Lower leg skin (tissue), 4 donors: ENCODE measurements at places on chromosomes 12 and 14. TPM values are rescaled to one million over a fixed set of nuclear protein-coding genes. Genes with fewer than 3 reads are reported as not detected.

GRCh38 chr12:124759841-124760503 is 103.7 kb downstream of the SCARB1 start:
- no peak for DNase-seq

GRCh38 chr12:46461907-46462640 is 89.5 kb upstream of the SLC38A2 start:
- DNase-seq, result no peak

DNA sequence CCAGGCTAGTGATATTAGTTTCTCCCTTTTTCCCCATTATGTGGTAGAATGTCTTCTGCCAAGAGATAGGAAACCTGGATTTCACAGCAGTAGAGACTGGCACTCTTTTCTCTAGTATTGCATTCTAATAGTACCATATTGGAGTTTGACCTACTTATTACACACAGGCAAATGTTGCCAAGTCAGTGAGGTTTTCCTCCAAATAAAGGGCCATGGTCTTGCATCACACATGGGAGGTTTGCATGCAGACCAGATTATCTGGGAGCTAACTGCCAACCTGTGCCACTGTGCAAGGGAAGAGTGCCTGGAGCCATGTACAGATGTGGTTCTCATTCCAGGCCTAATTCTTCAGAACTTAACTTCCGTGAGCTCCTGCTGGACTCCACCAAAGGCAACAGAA is 113.3 kb downstream of the ANO6 start:
- DNase-seq, result no peak

DNA sequence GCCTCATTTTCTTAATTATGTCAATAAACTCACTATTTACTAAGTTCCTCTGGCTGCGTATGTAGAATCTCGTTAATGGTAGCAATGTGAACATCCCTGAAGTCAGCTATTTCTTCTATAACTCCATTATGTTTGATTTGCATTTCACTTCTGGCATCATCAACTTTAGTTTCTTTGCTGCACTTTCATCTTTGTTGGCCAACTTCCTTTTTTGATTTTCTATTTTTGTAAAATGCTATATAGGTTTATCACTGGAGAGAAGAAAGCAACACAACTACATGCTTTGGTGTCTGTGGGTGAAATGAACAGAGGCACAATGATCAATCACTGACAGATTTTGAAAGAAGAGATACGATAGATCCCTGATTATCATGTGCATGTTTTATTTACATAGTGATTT is 58.5 kb upstream of the ATF7IP start:
- no peak for DNase-seq

- DNase-seq, result no peak
These were observed 5.7 kb downstream of the HOXC8 start for GRCh38 chr12:54014377-54015017.

GRCh38 chr14:61444215-61444768 is 122.9 kb downstream of the PRKCH start:
- DNase-seq, result no peak

GRCh38 chr14:61212546-61212945 is 68.6 kb downstream of the TMEM30B start:
- no peak for DNase-seq

KRT2 gene
- total RNA-seq, result 1,802 TPM

- DNase-seq, result no peak
These were observed 48.9 kb downstream of the STON2 start for GRCh38 chr14:81351205-81351604.

- DNase-seq, result no peak
These were observed 273.8 kb downstream of the TTC8 start for GRCh38 chr14:89098254-89098653.

DNA sequence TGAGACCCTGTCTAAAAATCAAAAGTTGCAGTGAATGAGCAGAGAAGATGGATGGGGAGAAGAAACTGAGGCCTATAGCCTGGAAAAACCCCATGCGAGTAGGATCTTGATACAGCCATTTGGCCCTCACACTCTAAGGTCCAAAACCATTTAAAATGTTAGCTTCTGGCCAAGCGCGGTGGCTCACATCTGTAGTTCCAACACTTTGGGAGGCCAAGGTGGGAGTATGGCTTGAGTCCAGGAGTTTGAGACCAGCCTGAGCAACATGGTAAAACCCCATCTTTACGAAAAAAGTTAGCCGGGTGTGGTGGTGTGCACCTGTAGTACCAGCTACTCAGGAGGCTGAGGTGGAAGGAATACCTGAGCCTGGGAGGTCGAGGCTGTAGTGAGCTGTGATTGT is 19.8 kb downstream of the VRTN start:
- DNase-seq, result no peak

SOX5 gene
- 31.2 TPM for total RNA-seq

GRCh38 chr12:71731439-71732356 is 23.0 kb upstream of the RAB21 start:
- no peak for DNase-seq

- DNase-seq, result no peak
These were observed 67.2 kb downstream of the NOS1 start for GRCh38 chr12:117294189-117294603.

GRCh38 chr12:114238808-114239207 is 167.1 kb downstream of the TBX5 start:
- peak; percentile 60 for DNase-seq

- no peak for DNase-seq
These were observed 17.4 kb downstream of the TAMALIN start for GRCh38 chr12:52023976-52024688.

AGAP2 gene
- 1.6 TPM for total RNA-seq

GRCh38 chr12:80364056-80364455 is 80.0 kb upstream of the PTPRQ start:
- no peak for DNase-seq

DNA sequence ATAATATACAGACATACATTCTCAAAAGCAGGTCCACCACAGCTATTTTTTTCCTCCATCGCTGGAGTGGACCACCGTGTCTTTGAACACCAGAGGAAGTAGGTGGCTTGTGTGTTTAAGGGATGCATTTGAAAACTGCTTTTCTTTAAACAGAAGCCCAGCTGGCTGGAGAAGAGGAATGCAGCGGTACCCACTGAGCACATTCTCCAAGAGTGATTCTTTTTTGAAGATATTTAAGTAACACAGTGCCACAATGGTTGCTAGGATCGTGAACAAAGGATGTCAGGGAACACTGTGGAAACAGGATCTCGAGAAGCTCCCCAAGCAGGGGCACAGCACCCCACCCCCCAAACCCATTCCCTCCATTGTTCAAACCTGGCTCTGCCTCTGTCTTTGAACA is 286.6 kb upstream of the PWP1 start:
- DNase-seq, result no peak

DNA sequence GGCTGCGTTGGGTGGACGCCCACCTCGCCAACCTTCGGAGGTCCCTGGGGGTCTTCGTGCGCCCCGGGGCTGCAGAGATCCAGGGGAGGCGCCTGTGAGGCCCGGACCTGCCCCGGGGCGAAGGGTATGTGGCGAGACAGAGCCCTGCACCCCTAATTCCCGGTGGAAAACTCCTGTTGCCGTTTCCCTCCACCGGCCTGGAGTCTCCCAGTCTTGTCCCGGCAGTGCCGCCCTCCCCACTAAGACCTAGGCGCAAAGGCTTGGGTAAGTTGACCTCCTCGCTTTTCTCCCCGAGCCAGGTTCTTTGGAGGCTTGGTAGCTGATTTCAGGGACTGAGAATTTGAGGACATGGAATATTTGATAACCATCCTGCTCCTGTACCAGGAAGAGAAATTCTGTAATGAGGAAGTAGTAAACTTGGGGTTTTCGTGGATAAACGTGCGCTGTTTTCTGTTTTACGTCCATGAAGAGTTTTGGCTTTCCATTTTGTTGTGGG is 530 bp downstream of the APAF1 start:
- DNase-seq, result no peak

DNA sequence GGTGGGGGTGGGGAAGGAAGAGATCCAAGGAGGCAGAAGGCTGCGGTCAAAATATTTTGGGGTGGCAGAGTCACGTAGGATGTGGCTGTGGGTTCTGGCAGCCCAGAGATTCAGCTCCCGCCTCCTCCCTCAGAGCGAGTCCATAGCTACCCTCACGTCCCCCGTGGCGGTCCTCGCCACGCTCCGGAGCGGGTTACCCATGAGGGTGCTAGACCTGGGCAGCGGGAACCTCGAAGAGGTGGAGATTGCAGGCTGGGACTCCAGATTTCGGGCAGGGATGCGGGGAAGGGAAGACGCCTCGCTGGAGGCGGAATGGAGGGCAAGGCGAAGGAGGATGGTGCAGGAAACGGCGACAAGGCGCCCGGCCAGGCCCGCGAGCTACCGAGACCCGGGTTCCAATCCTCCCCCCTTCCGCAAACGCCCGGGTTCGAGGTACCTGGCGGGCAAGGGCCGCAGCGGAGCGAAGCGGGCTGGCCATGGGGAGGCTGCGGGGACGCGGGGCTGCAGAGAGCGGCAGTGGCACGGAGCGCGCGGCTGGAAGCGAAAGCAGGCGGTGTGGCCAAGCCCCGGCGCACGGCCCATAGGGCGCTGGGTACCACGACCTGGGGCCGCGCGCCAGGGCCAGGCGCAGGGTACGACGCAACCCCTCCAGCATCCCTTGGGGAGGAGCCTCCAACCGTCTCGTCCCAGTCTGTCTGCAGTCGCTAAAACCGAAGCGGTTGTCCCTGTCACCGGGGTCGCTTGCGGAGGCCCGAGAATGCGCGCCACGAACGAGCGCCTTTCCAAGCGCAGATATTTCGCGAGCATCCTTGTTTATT is 46.2 kb downstream of the BCAT1 start:
- DNase-seq, result no peak

GRCh38 chr12:5718680-5719079 is 226.4 kb downstream of the ANO2 start:
- no peak for DNase-seq

GRCh38 chr12:132411457-132411856 is 78.5 kb upstream of the FBRSL1 start:
- no peak for DNase-seq

CMA1 gene
- total RNA-seq, result 1.2 TPM

GRCh38 chr12:96047229-96048211 is 12.1 kb upstream of the LTA4H start:
- DNase-seq, result no peak

PTPN6 gene
- total RNA-seq, result 32.4 TPM

DNA sequence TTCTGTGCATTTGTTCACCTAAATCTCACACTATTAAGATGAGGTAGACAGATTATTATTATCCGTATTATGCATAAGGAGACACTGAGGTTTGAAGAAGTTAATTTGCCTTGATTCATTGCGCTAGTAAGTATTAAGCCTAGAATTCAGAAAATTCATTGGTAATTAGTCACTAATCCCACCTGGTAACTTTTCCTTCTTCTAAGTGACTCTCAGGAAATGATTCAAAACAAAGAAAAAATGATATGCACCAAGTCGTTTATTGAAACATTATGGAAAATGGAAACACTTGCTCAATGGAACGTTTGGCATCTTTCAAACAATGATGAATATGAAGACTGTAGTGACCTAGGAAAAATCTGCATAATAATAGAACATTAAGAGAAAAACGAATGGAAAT is 15.2 kb downstream of the RFX4 start:
- DNase-seq, result no peak

- no peak for DNase-seq
These were observed 102.0 kb downstream of the EGLN3 start for GRCh38 chr14:33848706-33849454.
